ENCODE measurements at places on chromosomes 2 and 18.

DNA sequence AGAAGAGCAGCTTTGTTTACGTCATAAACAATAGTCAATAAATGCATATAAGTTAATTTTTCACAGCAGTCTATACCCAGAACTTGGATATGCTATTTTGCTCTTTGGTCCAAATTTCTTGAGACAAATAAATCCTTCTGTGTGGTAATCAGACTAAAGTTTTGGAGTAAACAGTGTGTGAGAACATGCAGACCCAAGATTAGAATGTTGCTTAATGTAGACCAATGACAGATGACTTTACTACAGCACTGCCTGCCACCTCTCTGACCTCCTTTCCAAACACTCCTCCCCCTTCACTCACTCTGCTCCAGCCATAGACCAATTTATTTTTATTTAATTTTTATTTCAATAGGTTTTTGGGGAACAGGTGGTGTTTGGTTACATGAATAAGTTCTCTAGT, 115.3 kb upstream of the TANK start:
- no peak for DNase-seq

DNA sequence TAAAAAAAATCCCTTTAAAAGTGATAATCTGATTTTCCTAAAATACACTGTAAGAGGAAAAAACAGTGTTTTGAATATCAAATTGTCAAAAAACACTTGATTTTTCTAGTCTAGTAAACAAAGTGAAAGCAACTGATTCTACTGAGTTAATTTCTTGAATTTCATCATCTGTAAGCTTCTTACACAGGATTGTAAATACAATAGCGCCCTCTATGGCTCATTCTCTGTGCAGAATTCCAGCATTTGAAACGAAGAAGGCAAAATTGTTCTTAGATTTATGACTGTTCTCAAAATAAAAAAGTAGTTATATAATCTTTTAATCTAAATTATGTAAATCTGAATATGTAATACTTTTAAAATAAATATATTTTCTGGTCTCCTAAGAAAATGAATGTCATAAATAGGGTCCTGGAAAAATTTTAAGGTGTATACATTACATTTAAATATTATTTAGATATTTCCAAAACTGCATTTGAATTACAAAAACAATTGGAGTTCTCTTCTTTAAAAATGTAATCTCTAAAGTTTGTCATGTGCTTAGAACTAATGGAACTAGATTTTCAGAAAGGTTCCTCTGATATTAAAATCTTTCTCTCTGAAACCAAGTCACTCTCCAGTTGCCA, 176.9 kb upstream of the MC4R start:
- DNase-seq: no peak

DNA sequence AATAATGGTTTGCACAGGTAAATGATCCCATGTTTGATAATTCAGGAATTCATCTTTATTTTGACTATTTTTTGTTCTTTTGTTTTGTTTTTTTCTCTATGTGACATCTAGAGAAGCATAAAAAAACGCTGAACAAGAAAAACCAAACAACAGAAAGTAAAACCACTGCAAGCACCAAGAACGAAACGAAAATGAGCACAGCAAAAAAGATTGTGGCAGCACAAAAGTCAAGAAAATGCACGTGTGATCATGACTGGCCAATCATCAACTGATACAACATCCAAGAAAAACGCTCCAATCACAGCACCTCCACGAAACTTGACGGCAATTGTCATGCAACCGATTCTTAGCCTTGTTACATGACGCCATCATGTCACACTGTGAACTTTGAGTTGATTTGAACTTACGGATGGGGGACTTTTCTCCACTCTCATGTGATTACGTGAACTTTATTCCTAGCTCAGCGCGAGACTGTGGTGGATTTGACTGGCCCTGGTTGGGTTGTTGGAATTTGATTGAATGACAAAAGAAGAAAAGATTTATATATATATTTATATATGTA, 318.7 kb downstream of the CELF4 start:
- DNase-seq: no peak

GRCh38 chr18:65610939-65611338, 139.9 kb upstream of the CDH7 start:
- no peak for DNase-seq

GRCh38 chr2:38763228-38763627, 12.1 kb upstream of the SRSF7 start:
- DNase-seq: no peak

GRCh38 chr2:232793271-232793670, 16.9 kb upstream of the KCNJ13 start:
- no peak for DNase-seq

Measured in stimulated activated CD8-positive, alpha-beta memory T cell treated with anti-CD3 and anti-CD28 coated beads, Interleukin-4, amount 100 ng/mL, for 1 hour (primary cell).